ENCODE measurements at places on chromosomes 6 and 20.

- DNase-seq = no peak
These were observed 36.8 kb upstream of the KLHL31 start for GRCh38 chr6:53702316-53702715.

- DNase-seq = no peak
These were observed 38.7 kb downstream of the TRDN start for GRCh38 chr6:123598011-123598410.

- DNase-seq = no peak
These were observed 193.4 kb upstream of the PREP start for GRCh38 chr6:105596284-105596755.

DNA sequence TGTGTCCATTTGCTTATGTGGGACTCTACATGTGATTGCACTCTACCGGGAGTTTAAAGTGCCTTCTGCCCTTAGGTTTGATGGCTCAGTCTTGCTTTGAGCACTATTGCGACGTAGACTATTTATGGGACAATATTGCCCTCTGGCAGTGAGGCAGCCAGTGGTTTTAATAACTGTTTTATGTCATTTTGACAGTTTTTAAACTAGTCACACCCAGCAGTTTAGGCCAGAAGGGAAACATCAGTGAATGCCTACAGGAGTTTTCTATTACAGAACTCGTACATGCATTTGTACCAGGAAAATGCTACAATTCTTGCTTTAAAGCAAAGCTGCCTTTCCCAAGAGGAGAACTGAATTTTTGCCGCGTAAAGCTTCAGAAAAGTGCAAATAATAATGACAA is 813.7 kb downstream of the KIF16B start:
- peak; percentile 8 for DNase-seq

- no peak for DNase-seq
These were observed 23.7 kb downstream of the SERPINB1 start for GRCh38 chr6:2817903-2818443.

DNA sequence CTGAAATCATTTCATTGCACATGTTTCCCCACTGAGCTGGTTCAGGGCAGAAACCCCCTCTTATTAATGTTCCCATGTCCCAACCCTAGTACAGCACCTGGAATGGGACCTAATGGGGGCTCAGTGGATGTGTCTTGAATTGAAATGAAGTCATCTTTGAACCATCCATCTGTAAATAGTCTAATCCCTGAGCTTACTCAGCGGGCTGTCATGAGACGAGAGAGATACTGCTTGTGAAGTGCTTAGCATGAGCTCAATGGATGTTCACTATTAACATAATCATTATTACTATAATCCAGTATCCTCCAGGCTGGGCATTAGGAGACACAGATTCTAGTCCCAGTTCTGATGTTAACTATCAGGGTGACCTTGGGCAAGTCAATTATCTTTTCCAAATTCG is 106.6 kb upstream of the LRFN2 start:
- DNase-seq = no peak

GRCh38 chr20:9143926-9144325 is 75.0 kb downstream of the PLCB4 start:
- DNase-seq = no peak

GRCh38 chr6:44082872-44083321 is 44.4 kb downstream of the MRPL14 start:
- no peak for DNase-seq

GRCh38 chr6:123276546-123276980 is 280.5 kb downstream of the CLVS2 start:
- DNase-seq = peak; percentile 37

- no peak for DNase-seq
These were observed 44.9 kb downstream of the ZNF334 start for GRCh38 chr20:46468508-46468907.

DNA sequence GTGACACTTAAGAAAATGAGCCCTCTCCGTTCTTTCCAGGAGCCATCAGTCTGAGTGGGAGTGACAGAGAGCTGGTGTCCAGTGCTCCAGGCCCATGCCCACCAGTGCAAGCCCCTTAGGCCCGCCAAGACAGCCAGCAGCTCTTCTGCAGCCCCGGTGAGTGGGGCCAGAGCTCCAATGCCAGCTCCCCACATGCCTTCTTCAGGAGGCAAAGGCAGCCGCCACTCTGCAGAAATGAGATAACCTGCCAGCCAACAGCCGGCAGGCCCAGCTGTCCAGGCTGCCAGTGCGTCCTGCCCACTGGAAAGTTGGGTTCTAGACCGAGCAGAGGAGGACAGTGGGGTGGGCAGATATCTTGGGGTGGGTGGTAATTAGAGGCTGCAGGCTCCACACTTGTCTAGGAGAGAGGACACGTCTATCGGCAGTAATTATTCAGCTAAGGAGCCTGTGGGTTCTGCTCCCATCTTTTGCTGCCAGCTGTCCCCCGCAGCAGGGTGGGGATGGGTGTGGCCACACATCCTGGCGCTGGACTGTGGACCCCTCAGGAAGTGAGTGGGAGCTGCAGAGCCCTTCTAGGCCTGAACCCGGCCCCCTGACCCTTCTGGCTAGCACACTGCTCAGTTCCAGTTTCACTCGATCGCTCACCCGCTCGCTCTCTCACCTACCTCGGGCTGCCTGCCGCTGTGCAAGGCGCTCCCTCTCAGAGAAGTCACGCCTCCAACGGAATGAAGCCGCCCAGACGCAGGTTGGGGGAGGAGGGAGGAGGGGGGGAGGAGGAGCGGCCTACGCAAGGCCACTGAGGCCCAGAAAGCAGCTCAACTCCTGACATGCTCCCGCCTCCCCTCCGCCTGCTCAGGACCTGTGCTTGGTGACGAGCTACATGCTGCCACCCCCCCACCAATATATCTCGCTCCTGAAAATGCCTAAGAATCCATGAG is 3.6 kb downstream of the GRM4 start:
- DNase-seq = no peak

- no peak for DNase-seq
These were observed 98.6 kb downstream of the OGFRL1 start for GRCh38 chr6:71387179-71387578.

DNA sequence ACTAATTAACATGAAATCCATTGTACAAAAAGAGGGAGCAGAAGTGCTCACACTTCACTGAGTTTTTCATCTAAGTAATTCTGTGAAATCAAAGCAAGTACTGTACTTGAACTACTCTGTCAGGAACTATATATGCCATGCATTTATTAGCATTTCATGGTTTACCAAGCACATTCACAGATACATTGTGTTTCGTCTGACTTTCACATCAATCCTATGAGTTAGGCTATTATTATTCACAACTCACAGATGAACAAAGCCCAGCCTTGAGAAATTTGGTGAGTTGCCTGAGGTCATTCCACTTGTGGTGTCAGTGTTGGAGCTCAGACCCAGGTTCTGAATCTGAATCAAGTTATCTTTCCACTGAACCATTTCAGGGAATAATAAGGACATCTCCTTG is 33.7 kb upstream of the TENT5A start:
- DNase-seq = no peak

DNA sequence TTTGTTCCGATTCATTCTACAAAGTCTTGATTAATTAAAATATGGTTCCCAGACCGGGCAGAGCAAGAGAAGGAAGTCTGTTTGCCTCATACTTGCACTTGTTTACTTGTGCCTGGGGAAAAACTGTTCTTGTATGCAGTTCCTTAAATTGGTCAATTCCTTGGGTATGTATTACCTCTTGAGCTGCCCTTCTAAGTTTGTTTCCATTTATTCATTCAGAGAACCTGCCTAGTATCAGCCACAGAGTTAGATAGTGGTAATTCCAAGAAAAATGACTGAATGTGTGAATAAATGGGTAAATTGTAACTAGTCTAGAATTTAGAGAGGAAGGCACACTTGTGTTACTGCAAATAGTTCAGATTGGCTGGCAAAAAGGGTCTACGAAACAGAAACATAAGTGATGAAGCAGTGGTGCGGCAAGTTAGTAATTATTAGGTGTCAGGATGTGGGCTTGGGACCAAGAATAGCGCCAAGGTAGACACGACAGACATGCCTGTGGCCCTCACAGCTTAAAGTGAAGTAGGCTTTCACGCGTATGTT is 525 bp upstream of the MAK start:
- DNase-seq = no peak

DNA sequence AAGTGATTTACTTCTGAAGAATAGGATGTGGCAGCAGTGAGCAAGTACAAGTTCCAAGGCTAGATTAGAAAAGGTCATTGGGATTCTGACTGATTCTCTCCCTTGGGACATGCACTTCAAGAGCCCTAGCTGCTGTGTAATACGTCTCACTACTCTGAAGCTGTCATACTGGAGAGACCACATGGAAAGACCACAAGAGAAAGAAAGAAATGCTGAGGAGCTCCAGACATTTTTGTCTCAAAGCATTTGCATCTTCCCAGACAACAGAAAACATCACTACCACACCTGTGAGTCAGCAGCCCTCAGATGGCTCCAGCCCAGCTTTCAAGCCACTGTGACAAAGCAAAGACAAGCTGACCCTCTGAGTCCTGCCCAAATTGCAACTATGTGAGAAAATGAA is 20.7 kb downstream of the TENT5A start:
- DNase-seq = no peak

- peak; percentile 76 for DNase-seq
These were observed 771.7 kb downstream of the EPHA7 start for GRCh38 chr6:92647630-92648029.

Measured in NCI-H1417 (cell line).